SK-MEL-5 (cell line): ENCODE measurements at places on chromosomes 7 and 10. TPM values are rescaled to one million over a fixed set of nuclear protein-coding genes. Genes with fewer than 3 reads are reported as not detected.

Gene TMEM213
- not detected in 2 replicates for total RNA-seq

Gene TEX47
- total RNA-seq: not detected in 2 replicates

Gene MYPN
- total RNA-seq: 0.13 and 0.43 TPM in 2 replicates

Gene ASB4
- 156 and 173 TPM in 2 replicates for total RNA-seq

Gene PRKCQ
- total RNA-seq: not detected in 2 replicates

Gene RAPGEF5
- total RNA-seq: 16.3 and 20.8 TPM in 2 replicates

Gene FFAR4
- not detected in 2 replicates for total RNA-seq

Gene RAMP3
- total RNA-seq: not detected in 2 replicates

Gene CTAGE6
- total RNA-seq: not detected in 2 replicates

Gene FRMPD2
- total RNA-seq: not detected in 2 replicates

Gene HOXA9
- total RNA-seq: not detected in 2 replicates

Gene A1CF
- total RNA-seq: not detected in 2 replicates

Gene VGF
- 848 and 983 TPM in 2 replicates for total RNA-seq

Gene HOGA1
- total RNA-seq: 2.1 and 3.9 TPM in 2 replicates

Gene TLL2
- total RNA-seq: 0.08 and 0.11 TPM in 2 replicates

Gene HEPACAM2
- total RNA-seq: 0.05 TPM in 1 of 2 replicates, not detected in the other

Gene ZNF503
- total RNA-seq: 1.4 and 1.6 TPM in 2 replicates

Gene MOGAT3
- total RNA-seq: not detected in 2 replicates

Gene KNDC1
- total RNA-seq: 0.34 and 0.45 TPM in 2 replicates
